Amniotic stem cell (primary cell): ENCODE measurements at places on chromosomes 5 and 9.

DNA sequence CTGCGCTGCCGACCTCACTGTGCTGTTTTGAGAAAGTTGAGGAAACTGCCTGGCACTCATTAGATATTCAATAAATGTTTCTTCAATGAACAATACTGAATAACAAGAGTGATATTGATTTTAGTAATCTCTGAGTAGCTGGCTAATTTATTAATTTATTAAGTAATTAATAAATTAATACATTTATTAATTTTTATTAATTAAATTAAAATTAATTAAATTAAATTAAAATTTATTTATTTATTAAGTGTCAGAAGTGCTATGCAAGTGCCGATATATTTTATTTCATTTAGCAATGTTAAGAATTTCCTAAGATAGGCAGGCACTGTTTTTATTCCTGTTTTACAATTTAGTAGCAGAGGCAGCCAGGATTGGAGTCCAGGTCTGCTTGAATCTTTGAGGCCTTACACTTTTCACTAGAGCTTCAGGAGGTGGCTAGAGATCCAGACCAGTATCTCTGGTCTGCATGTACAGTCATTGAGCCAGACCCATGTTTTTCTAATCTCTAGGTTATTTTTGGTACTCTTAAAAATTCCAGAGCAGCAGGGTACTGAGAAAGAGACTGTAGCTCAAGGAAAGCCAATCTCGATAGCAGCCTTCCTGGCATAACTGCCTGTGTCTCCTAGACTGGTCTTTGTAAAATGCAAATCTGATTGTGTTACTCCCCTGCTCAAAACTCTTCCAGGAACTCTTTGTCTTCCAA, 109.2 kb downstream of the ARHGEF28 start:
- DNase-seq: no peak

- DNase-seq: no peak
These were observed 3.4 kb downstream of the ARL10 start for GRCh38 chr5:176368726-176369125.

DNA sequence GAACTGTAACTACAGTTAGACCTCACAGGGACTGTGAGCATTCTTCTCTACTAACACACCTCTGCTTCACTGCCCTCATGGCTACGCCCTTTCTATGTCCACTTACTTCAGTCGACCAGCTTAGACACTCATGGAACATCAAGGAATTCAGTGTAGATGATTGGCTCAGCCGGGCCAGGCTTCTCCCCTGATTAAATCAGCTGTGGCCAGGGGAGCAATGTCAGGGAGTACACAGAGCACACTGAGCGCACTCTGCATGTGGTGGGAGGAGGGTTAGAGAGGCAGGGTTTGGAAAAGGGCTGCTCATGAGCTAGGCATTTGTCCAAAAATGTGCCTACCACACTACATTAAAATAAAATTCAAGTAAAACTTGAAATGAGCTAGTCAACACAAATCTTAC, 400.5 kb downstream of the ARRDC3 start:
- DNase-seq: no peak

DNA sequence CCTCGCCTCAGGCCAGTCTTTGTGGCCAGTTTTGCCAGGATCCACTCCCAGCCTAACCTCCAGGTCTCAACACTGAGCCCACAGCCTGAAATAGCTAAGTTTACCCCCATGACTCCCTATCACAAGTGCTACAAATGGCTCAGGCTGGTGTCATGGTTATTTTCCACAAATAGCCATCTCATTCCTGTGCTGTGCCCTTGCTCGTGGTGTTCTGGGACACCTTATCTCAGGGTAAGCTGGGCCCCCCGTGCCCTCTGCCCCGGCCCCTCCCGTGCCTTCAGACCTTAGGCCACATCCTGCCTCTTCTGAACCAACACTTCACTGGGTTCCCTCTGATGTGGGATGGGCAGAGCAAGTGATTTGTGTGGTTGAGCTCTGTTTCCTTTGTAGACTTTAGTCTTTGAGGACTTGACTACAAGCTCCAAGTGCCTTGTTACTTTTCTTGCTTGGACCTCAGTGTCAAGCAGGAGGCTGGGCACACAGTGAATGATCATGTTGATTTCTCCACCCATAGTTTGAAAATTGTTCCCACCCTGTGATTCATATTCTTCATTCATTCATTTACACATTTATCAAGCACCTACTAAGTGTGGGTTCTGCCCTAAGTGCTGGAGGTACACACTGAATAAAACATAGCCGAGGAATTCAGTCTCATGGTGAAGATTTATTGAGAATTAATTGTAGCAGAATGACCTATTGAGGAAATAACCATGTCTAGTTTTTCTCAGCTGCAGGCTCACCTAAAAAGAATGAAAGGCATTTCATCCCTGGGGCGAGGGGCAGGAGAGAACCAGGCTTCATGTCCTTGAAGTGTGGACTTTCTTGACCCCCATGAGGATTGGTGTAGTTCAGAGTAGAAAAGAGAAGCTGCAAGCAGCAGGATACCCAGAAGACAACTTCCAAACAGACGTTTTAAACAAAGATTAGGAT, 84.5 kb upstream of the CTNNA1 start:
- no peak for DNase-seq

DNA sequence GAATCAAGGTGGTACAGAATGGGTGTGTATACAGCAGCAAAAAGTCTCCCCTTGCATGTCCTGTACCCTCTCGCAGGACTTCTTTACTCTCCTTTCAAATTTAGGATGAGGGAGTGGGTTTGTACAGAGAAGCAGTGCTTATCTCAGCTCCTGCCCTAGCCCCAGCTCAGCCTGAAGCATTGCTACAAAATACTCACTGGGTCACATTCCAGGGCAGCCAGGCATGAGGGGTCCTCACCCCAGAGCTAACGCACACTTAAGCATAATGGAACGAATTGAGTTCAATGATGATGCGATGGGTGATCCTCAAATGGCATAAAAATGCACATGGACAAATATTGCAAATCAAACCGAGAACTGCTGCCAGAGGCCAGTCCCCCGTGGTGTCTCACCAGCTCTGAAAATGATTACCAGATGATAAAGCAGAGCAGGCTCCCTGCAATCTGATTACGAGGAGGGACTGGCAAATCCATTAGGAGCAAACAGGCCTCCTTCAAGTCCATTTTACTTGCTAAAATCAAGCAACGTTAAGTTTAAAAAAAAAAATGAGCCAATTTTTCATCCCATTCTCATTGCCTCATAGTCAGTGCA, 231.6 kb upstream of the TAS2R1 start:
- no peak for DNase-seq

DNA sequence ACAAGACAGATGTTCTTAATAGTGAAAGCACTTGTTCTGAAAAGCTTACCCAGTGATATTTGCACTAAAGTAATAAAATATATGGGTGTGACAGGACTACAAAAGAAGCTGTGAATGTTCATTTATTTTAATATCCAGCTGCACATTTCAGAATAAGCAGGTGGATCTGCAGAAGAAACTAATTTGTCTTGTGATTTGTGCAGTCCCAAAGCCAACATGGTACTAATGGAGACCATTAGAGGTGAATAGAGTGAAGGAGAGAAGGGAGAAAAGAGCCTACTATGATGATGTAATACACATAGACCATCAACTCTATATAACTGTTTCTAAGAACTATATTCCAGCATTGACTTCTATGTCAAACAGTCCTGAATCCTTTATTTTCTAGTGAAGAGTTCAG, 362.8 kb downstream of the ISL1 start:
- DNase-seq: no peak

DNA sequence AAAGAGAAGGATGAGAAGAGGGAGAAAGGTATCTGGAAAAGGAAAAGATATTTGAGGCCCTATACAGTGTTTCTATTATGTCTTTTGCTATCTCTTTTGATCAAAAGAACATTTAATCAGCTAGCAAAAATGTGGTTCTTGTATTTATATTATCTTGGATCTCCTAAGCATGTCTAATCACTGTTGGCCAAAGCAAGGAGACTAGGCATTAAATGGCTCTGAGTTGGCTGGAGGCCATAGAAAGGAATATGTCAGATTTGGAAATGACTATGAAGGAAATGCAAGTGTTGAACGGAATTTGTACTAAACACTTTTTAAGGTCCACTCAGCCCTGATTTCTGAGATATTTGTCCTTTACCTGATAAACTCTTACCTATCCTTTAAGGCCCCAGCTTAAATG, 22.4 kb upstream of the THG1L start:
- no peak for DNase-seq

- no peak for DNase-seq
These were observed 42.4 kb upstream of the POU4F3 start for GRCh38 chr5:146296245-146296644.

DNA sequence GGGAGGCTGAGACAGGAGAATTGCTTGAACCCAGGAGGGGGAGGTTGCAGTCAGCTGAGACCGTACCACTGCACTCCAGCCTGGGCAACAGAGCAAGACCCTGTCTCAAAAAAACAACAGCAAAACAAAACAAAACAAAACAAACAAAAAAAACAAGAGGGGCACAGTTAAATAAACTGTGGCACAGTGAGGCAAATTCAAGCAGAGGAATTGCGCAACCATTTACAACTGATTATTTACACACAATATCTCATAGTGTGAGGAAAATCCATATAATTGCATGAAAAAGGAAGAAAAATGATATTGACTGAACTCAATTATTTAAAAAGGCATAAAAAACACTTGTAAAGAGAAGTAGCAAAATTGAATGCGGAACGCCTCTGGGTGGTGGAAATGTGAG, 161.5 kb downstream of the CRB2 start:
- no peak for DNase-seq

- DNase-seq: no peak
These were observed 16.7 kb upstream of the RNU6ATAC start for GRCh38 chr9:134180786-134181647.

DNA sequence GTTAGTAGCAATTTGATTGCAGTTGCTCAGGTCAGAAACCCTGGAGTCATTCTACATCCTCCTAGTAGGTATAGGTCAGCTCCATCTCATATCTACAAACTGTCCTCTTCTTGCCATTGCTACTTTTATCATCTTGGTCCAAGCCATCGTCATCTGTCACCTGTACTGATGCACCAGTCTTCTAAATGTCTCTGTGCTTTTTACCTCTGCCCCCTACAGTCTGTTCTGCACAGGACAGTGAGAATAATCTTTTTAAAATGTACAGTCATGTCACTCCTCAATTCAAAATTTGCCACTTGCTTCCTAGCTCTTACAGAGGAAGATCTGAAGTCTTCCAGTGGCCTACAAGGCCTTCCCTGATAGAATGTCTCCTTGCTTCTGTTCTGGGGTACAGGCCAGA, 6.8 kb downstream of the NNT start:
- no peak for DNase-seq

DNA sequence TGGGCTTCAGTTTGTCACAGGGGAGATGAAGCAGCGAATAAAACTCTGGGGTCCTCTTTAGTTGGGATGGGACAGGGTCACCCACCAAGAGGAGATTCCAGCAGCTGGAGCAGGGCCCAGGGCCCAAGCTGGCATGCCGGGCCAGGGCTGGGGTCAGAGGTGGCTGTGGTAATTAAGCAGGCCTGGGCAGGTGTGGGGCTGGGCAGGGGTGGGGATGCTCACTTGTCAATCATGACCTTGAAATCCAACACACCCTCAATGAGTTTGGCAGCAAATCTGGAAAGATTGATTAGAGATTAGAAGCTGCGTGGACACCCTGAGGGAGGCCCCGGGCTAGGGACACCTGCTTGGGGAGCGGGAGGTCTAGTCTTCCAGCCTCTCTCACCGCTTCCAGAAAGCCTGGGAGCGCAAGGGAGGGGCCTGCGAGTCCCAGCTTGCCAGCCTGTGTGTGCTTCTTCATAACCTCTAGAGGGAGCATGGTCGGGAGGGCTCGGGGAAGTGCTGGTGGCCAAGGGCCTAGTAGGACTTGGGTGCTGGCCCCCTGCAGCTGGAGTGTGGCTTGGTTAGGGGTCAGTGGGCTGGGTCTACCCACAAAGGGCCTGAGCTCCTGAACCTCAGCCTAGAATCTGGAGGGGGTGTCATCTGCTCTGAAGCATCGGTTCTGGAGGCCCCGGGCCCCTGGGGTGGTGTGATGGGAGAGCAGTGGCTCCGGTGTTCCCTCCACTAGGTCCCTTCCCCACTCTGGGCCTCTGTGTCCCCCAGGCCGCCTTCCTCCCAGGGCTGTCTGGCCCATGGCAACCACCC, 7.6 kb downstream of the CRAT start:
- DNase-seq: peak; percentile 20

DNA sequence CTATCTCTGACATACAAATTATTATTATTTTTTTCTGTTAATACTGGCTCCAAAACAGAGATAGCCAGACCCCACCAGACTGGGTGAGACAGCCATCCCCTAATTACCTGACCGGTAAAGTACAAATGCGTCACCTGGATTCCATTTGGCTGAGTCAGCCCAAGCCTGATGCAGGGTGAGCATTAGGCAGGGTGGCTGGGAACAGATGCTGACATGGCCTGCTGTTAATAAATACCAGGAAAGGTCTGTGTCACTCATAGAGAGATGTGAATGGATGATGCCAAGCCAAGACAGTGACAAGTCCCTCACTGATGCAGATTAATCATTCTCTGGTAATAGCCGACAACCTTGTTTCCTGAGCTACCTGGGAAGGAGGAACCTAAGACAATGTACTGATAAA, 183.5 kb downstream of the TRIM32 start:
- DNase-seq: no peak

DNA sequence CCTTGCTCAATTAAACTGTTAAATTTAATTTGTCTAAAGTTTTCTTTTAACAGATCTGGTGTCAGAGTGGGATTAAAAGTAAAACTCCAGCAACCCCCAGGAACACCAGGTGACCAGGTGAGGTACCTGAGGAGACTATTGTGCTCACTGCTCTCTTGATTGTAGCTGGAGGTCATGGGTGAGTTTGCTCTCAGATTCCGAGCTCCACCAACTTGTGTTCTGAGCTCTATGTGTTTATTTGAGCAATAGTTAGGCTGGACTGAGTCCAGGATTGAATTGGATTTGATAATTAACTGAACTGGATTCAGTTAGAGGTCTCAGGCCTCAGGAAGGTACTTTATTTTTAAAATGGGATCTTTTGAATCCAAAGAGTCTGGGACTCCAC, 17.9 kb upstream of the SCGB3A2 start:
- DNase-seq: no peak

DNA sequence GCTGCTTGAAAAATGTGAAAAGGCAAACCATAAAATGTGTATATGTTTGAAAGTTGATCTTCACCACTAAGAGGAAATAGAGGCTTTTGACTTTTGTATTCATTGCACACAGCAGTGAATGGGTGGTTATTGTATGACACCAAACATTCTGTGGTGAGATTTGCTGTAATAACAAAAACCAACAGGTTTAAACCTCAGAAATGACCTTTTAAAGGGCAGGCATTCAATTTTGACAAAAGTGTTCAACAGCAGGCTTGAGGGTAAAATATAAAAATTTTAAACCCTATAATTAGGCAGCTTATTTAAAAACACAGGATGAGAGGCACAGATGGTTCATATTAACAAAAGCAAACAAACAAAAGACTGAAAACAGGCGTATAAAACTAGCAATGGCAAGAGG, 128.1 kb upstream of the NUDT12 start:
- DNase-seq: no peak

GRCh38 chr9:24738421-24738961, 192.8 kb upstream of the IZUMO3 start:
- DNase-seq: no peak

DNA sequence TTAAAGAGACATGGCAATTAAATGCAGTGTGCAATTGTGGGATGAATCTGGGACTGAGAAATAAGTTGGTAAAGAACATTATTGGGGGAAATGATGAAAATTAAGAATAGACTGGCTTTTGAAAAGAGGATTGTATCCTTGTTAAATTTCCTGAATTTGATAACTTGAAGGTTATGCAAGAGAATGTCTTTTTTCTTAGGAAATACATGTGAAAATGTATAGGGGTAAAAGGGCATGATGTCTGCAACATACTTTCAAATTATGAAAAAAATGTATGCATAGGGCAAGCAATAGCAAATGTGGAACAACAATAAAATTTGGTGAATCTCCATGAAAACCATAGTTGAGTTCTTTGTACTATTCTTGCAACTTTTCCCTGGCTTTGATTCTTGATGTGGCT, 24.1 kb downstream of the PTTG1 start:
- no peak for DNase-seq
